Activated T-cell treated with anti-CD3 and anti-CD28 coated beads, Interleukin-2, amount 50 U/mL, for 24 hours (primary cell): ENCODE measurements at places on chromosomes 7 and 10.

GRCh38 chr10:13706604-13707003, 119.8 kb downstream of the PRPF18 start:
- peaks cover 50% of the 10 kb centered on the region for H3K27me3 ChIP-seq
- peak overlapping the region; percentile 67 for H3K4me3 ChIP-seq
- DNase-seq: no peak
- H3K4me1 ChIP-seq: peaks cover 17% of the 10 kb centered on the region
- no peak overlapping the region for H3K27ac ChIP-seq

DNA sequence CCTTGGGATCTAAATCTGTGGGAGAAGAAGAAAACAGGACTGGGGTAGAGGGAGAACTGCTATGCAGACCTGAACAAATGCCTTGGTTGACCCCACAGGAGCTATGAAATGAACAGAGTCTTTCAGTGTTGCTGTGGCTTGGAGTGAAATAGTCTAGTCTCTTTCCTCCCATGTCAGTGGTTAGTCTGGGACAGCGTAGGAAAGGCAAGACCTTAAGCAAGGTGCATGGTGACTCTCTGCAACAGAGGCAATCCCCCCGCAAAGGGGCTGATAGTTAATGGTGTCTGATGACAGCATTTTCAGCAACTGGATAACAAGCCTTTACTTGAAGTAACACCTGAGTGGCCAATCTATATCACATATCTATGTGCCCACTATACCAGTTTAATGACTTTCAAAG, 62.3 kb downstream of the ARL4A start:
- no peaks in the 10 kb centered on the region for H3K4me1 ChIP-seq
- H3K27ac ChIP-seq: no peak overlapping the region
- no peak overlapping the region for H3K4me3 ChIP-seq
- no peaks in the 10 kb centered on the region for H3K27me3 ChIP-seq

- H3K4me3 ChIP-seq: no peak overlapping the region
- no peak for DNase-seq
- H3K27me3 ChIP-seq: no peaks in the 10 kb centered on the region
- no peak overlapping the region for H3K27ac ChIP-seq
These were observed 166.7 kb upstream of the SH2B2 start for GRCh38 chr7:102119925-102120324.

DNA sequence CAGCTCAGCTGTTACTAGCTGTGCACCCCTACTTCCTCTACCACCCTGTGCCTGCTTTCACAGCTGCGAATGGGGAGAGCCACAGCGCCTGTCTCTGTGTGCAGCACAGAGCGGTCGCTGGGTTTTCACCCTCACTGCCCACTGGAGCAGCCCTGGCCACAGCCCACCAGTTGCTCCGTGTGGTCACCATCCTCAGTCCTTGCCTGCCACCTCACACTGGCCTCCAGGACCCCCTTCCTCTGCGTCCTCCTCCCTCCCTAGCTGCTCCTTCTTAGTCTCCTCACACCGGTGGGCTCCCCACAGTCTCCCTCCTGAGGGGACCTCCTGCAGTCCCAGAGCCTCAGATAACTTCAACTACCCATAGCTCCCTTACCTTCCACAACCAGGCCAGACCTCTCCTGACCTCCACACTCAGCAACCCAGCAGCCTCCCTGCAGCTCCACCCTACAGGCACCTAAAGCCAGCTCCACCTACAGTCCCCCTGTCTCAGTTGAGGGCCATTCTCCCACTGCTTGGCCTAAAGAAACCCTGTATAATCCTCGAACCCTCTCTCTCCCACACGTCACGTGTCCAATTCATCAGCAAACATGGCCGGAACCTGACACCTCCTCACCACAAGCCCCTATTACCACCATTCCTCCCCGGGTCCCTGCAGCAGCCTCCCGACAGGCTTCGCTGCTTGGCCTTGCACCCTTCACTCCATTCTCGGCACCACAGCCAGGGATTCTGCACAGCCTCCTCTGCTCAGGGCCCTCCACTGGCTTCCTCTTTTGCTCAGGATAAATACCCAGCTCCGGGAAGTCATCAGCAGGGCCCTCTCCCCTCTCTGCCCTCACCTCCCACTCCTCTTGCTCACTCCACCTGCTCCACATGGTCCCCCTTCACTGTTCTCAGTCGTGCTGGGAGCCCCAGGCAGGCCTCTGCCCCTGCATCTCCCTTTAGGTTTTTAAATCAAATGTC, 28.1 kb downstream of the PLAC9 start:
- peak overlapping the region; percentile 85 for H3K27ac ChIP-seq
- no peak overlapping the region for H3K4me3 ChIP-seq
- peaks cover 8% of the 10 kb centered on the region for H3K4me1 ChIP-seq
- no peak for DNase-seq
- no peaks in the 10 kb centered on the region for H3K27me3 ChIP-seq
- peaks cover 100% of the 10 kb centered on the region for H3K36me3 ChIP-seq

DNA sequence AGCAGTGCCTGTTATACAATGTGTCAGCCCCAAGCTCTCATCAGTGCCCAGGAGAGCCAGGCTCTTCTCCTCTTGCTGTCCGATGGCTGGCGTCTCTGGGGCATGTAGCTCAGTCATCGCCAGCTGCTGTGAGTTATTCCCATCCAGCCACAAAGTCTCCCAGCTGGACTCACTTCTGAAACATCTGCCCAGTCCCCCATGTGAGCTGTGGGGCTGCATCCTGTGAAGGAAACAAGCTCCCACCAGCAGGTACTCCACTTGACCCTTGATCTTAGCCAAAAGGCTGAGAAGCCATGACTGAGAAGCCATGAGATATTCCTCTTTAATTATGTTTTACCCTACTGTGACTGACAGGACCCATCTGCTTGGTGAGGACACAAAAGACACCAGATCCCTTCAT, 212.7 kb upstream of the IGFBP3 start:
- H3K4me3 ChIP-seq: no peak overlapping the region
- H3K27ac ChIP-seq: no peak overlapping the region
- no peaks in the 10 kb centered on the region for H3K4me1 ChIP-seq
- no peaks in the 10 kb centered on the region for H3K27me3 ChIP-seq

DNA sequence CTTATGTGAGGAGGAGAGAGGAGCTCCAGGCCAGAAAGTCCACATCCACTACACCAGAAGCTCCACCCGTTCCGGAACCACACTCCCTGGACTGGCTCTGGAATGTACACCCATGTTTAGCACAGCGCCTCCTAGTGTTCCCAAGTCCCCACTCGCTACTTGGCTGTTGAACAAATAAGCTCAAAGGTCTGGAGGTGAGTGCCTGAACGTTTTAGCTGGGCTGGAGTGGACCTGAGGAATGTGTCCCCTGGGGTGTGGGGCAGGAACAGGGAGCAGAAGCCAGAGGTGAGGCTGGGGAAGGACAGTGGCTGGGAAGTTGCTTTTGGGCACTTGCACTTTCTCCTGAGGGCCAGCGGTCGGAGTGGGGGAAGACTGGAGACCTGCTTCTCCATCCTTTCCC, 164.1 kb upstream of the CDCA7L start:
- no peak overlapping the region for H3K4me3 ChIP-seq
- no peak for DNase-seq
- no peaks in the 10 kb centered on the region for H3K4me1 ChIP-seq

DNA sequence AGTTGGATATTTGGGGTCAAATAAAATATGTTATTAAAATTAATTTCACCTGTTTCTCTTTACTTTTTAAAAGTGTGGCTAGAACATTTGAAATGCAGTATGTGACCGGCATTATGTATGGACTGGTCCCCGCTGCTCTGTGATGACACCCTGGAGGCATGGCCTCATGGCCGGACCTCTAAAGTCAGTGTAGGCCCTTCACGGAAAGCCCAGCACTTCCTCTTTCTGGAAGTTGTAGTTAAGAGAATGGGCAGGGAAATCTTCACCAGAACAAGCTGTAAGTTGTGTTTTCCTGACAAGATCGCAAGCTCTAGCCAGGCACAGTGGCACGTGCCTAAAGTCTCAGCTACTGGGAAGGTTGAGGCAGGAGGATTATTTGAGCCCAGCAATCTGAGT, 38.3 kb upstream of the SRGN start:
- H3K27me3 ChIP-seq: no peaks in the 10 kb centered on the region
- H3K4me3 ChIP-seq: no peak overlapping the region
- peak overlapping the region; percentile 2 for H3K27ac ChIP-seq
- peaks cover 67% of the 10 kb centered on the region for H3K4me1 ChIP-seq
- DNase-seq: no peak
- H3K36me3 ChIP-seq: no peaks in the 10 kb centered on the region

DNA sequence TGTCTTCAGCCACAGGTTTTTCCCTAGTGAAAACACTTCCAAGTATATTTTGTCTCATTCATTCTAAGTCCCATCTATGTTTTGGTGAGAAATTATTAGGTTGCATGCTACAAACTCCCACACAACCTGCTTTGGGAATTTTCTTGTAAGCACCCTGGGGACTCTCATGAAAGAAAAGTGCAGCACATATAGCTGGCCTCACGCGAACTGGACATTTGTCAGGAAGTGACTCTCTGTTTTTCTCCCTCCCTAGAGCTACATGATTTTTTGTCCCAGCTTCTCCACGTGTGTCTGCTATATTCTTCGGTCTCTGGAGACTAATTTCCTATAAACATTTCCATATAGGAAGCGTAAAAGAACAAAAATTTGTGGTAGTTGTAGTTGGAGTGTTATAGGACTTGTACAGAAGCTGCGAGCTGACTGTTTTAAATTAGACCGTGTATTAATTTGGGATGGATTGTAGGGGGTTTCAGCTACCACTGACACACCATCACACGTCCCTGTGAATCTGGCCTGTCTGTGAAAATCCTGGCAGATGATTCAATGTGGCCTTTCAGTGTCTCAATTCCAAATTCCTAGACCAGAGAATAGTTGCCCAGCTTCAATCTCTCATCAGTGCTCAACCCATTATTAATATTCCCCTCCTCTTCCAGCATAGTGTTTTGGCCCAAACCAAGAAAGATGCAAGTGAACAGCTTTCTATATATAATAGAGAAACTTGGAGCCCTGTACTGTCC, 40.2 kb downstream of the ARL4A start:
- no peak overlapping the region for H3K4me3 ChIP-seq
- no peaks in the 10 kb centered on the region for H3K36me3 ChIP-seq
- DNase-seq: no peak
- H3K27ac ChIP-seq: no peak overlapping the region
- peaks cover 21% of the 10 kb centered on the region for H3K4me1 ChIP-seq
- no peaks in the 10 kb centered on the region for H3K27me3 ChIP-seq

DNA sequence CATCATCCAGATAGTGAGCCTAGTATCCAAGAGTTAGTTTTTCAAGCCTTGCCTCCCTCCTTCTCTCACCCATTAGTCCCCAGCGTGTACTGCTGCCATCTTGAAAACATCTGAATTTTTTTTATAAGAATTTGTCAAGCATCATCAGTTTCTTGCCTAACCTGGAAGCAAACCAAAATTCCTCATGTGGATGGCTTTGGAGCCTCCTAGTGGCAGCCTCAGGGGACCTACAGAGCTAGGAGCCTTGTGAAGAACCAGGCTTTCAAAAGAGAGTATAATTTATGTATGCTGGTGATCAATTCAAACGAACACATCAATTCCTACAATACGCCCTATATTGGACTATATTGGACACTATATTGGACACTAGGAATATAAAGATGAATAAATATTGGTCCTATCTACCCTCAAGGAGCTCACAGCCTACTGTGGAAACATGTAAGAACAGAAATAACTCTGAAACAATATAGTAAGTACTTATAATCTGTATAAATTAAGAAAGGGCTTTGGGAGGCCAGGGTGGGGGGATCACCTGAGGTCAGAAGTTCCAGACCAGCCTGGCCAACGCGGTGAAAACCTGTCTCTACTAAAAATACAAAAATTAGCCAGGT, 63.4 kb downstream of the HPSE2 start:
- H3K4me1 ChIP-seq: no peaks in the 10 kb centered on the region
- DNase-seq: no peak
- no peak overlapping the region for H3K27ac ChIP-seq
- H3K4me3 ChIP-seq: no peak overlapping the region
- peaks cover 11% of the 10 kb centered on the region for H3K27me3 ChIP-seq

DNA sequence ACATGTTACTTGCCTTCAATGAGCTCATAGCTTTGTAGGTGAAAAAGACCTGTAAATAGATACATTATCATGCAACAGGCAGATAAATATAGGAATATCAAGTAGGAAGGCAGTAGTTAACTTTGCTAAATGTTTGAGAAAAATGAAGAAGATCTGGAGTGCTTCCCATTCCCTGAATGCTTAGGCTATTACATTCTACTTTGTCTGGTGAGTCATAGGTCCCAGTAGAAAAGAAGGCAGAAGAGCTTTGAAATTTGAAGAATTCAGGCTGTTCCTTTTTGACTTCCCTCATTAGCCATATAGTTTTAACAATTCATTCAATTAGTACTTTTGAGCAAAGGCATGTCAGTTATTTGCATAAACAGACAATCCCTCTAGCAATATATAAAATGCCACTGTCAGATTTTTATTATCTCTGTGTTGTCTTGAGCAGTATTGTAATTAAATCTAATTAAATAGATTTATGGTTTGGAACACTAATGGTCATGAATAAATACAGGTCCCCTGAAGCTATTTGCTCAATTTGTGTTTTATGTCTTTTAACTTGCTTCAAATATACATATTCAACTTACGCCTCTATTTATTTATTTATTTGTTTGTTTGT, 875.0 kb downstream of the REEP3 start:
- DNase-seq: no peak
- H3K36me3 ChIP-seq: no peaks in the 10 kb centered on the region
- no peak overlapping the region for H3K4me3 ChIP-seq
- H3K27me3 ChIP-seq: no peaks in the 10 kb centered on the region

DNA sequence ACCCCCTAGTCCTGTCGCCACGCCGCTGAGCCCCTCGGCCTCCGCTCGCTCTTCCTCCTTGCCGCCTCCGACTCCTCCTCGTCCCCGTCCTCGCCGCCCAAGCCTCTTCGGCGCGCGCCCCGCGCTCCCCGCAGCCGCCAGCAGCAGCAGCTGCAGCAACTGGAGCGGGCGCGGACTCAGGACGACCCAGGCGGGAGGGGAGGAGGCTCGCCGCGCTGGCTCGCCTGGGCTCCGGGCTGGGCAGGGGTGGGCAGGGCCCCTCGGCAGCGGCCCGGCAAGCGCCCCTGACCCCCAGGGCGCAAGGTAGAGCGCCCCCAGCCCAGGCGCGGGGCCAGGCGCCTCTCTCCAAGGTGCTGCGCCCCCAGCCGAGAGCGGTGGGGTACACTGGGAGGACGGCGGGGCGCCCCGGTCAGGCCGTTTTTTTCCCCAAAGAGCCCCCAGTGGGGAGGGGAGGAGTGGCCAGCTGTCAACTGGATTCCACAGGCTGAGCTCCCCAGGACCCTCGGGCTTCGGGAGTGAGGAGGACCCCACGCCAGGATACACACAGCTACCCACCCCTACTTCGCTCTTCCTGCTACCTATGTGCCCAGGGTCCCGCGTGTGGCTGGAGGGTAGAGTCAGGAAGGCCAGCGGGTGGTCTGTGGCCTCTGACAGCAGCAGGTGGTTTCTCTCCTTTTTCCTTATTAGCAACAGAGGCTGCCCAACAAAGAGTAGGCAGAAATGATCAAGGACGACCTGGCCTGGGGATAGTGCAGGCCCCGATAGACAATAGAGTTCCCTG, 903 bp upstream of the KCNMA1 start:
- no peak for DNase-seq
- H3K27me3 ChIP-seq: peaks cover 77% of the 10 kb centered on the region
- H3K4me1 ChIP-seq: peaks cover 13% of the 10 kb centered on the region
- no peak overlapping the region for H3K27ac ChIP-seq
- peak overlapping the region; percentile 46 for H3K4me3 ChIP-seq
- no peaks in the 10 kb centered on the region for H3K36me3 ChIP-seq
